Stimulated activated CD4-positive, alpha-beta T cell treated with anti-CD3 and anti-CD28 coated beads, Interleukin-4, amount 100 ng/mL, for 24 hours (primary cell): ENCODE measurements at places on chromosomes 3 and 15.
A peak's percentile ranks its signal among the peaks of the same experiment; 100 is the strongest.

- no peak for DNase-seq
These were observed 262.3 kb upstream of the RASGRP1 start for GRCh38 chr15:38826880-38827279.

DNA sequence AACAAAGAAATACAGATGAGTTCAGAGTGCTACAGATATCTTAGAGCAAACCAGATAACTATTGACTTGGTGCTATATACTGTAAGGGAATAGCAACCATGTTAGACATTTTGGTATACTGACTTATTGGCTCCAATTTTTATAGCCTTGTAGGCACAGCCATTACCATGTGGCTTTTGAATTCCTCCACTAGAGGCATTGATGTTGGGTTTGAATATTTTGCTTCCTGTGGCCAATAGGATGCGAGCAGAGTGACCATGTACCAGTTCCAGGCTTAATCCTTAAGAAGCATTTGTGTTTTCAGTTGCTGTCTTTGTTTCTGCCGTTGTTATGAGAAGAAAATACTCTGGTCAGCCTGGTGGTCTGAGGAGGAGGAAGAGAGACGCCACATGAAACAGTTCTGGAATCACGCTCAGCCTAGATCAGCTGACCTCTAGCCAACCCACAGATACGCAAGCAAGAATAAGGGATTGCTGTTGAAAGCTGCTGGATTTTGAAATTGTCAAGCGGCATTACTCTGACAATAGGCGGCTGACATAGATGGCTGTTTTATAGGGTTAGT is 109.4 kb upstream of the TNIK start:
- DNase-seq, result no peak

DNA sequence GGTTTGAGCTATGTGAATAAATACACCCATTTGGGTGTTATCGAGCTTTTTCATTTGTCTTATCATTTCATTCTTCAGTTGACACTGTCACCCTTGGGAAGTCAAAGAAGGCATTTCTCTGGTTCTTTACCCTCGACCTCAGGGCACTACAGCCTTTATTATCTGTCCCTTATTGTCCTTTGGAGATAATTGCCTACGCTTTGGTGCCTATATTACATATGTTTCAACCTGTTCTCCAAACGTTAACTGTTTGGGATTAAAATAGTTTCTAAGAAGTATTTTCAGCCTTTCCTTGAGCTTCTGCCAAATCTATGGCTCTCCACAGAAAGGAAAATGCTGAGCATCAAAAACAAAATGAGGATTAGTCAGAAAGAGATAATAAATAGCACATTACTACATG is 395.4 kb upstream of the ADAMTS9 start:
- DNase-seq, result no peak

- DNase-seq, result no peak
These were observed 110.8 kb downstream of the TIGIT start for GRCh38 chr3:114404590-114404989.

DNA sequence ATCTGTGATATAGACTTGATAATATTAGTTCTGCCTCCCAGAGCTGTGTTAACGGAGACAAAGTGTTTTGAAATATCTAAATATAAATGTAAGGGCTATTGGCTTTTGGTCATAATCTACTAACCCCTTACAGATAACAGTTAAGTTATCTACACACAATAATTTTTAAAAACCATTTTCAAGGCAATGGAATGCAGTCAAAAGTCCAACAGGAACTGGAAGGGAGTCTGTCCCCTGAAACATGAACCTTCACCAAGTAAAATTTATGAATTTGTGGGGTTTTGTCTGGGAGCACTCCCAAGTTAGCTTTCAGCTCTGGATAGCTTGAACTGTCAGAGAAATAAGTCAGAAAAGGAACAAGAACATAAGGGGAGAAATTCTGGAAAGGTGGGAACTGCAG is 312.3 kb upstream of the ICE2 start:
- no peak for DNase-seq

- DNase-seq, result no peak
These were observed 42.7 kb upstream of the PRICKLE2 start for GRCh38 chr3:64267721-64268604.

GRCh38 chr3:117442566-117442965 is 733.0 kb downstream of the TUSC7 start:
- no peak for DNase-seq

DNA sequence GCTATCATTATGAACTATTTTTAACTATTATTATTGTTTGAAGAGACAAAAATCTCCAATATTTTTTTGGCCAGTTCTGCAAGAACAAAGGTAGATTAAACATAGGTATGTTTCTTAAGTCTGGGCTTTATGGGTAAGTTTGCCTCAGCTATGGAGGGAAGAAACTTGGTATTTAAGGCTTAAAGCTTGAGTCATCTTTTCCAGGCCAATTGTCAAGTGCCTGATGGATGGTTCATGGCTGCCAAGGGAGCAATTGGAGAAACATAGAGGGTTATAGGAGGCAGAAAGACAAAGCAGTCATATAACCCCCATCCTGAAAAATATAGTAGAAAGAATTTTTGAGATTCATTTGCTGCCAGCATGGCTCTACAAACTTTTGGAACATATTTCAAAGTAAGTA is 7.2 kb upstream of the STAC start:
- DNase-seq, result no peak

DNA sequence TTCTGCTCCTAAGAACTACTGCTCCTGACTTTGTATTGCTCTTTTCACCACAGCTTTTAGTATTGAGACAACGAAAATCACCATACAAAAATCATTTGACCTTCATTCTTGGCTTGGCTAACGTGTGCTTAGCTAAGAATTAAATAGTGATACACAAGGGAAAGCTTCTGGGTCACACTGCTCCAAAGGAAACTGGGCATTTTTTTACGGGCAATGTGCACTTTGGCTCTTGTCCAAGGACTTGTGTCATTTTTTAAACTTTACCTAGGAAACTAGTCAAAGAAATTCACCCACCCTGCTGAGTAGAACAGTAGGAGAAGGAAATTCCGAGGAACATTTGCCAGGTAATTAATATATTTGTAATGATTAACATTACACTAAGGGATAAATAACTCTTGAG is 19.8 kb downstream of the WDR72 start:
- DNase-seq, result no peak

GRCh38 chr15:100129677-100130076 is 212.1 kb downstream of the ADAMTS17 start:
- DNase-seq, result no peak

- DNase-seq, result no peak
These were observed 891.5 kb downstream of the ROBO2 start for GRCh38 chr3:77931255-77932009.

- no peak for DNase-seq
These were observed 33.0 kb downstream of the MBNL1 start for GRCh38 chr3:152301745-152302181.

GRCh38 chr15:89628301-89628700 is 27.0 kb downstream of the KIF7 start:
- no peak for DNase-seq

DNA sequence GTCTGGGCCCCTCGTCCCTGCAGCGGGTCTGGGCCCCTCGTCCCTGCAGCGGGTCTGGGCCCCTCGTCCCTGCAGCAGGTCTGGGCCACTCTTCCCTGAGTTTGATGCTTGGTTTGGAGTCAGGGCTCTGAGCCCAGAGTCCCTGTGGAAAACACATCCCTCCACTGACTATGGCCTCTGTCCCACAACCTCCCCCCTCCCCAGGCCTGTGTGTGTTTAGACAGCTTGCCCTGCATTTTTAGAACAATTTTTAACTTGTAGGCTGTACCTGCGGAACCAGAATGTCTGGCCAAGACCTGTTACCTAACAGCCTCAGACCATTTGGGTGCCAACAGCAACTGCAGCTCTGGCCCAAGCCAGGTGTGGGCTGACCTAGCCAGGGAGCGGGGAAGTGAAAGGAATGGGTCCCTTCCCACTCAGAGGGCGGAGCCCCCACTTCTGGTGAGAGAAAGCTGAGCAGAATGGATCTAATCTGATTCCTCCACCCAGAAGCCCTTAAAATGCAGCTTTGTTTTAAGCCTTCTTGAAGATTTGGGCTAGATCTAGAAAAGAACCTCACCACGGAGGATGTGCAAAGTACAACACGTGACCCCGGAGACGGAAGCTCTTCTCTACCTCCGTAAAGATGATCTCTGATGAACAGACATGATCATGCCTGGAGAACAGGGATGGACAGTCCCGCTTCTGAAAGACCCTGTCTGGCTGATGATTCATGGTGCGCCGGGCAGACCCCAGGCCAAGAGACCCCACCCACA is 60.5 kb upstream of the TFRC start:
- no peak for DNase-seq

- DNase-seq, result no peak
These were observed 15.6 kb downstream of the NR1D2 start for GRCh38 chr3:23960649-23961048.

DNA sequence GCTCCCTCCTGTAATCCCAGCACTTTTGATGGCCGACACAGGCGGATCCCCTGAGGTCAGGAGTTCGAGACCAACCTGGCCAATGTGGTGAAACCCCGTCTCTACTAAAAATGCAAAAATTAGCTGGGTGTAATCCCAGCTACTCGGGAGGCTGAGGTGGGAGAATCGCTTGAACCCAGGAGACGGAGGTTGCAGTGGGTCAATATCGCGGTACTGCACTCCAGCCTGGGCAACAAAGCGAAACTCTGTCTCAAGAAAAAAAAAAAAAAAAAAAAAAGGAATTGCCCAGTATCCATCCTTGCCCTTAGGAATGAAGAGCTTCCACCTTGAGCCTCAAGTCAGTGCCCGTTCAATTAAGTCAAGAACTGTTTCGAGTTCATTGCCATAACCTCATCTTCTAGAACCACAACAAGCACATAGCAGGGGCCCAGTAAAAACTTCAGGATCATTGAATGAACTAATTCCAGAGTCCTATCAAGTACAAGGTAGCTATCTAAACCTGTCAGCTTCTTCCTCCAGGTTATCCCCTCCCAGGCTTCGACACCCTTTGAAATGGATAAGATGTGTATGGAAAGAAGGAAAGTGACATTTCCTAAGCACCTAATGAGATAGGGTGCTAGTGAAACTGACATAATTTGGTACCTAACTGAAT is 826 bp downstream of the DBR1 start:
- DNase-seq, result no peak

DNA sequence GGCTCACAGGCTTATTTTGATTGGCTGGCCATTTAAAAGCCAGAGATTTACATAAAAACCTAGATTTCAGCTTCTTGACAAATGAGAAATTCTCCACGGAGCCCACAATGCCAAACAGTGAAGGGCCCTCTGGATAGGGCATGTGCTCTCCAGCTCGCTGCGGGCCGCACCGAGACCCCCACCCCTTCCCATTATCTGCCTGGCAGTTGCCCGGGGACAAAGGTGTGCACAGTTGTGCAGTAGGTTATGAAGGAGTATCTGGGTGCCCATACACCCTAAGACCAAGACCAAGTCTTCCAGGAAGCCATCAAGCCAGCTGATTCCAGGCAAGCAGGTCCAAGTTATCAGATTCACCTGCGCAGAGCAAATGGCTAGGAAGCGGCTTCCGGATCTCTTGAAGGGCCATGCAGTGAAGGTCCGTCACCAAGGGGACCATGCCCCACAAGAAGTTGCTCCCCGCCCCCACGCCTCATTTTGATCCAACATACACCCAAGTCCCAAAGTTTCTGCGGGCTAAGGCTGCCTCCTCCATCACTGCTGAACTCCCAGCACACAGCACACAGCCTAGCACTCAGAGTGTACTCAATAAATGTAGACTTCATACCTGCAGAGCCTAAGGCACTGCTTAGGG is 1.3 kb downstream of the MRPS25 start:
- no peak for DNase-seq

- no peak for DNase-seq
These were observed 12.3 kb downstream of the RLBP1 start for GRCh38 chr15:89209057-89209456.

DNA sequence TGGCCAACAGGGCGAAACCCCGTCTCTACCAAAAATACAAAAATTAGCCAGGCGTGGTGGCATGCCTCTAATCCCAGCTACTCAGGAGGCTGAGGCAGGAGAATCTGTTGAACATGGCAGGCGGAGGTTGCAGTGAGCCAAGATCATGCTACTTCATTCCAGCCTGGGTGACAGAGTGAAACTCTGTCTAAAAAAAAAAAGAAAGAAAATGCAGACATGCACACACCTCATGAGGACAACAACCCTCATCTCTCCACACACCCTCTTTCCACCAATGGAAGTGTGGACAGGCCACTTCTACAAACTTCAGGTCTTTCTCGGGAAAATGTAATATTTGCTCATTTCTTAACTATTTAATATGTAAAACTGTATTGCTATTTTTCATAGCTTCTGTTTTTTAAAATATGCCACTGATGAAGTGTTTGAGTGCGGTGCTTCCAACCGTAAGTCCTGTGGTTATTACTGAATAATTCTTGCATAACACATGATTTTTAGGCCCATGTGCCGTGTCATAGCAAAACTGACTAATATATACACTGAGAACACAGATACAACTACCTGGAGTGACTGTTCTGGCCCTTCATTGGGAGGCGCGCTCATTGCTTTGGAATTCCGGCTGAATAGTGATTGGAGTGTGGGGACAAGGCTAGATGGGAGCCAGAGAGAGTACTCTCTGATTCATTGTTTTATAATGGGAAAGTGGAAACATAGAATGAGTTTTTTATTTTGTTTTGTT is 23.1 kb downstream of the LRRC31 start:
- DNase-seq, result no peak

DNA sequence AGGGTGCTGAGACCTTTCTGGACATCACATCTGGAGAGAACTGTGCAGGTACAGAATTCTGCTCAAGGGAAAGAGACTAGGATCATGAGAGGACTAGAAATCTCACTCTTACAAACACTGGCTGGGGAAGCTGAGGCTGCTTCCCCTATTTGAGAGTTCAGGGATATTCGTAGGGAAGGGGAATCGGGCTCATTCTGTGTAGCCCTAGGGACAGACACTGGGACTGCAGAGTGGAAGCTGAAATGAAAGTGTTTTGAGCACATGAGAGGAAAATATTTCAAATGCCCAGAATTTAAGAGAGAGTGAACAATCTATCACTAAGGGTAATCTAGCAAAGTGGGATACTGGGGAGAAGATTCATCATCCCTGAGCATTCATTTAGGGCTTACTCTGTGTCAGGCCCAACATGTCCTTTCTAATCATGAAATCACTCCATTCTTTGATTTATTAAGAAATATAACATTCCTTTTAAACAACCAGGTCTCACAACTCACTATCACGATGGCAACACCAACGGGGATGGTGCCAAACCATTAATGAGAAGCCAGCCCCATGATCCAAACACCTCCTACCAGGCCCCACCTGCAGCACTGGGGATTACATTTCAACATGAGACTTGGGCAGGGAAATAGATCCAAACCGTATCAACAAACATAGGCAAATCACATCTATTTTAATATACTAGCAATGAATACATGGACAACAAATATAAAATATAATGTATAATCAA is 63.0 kb downstream of the CPN2 start:
- no peak for DNase-seq

GRCh38 chr15:62938825-62939224 is 103.7 kb upstream of the TPM1 start:
- no peak for DNase-seq

- DNase-seq, result no peak
These were observed 51.0 kb upstream of the ATP1B3 start for GRCh38 chr3:141825216-141826011.

- peak; percentile 38 for DNase-seq
These were observed 4.4 kb upstream of the CLDN11 start for GRCh38 chr3:170414202-170414663.

GRCh38 chr3:18250991-18251390 is 174.1 kb downstream of the SATB1 start:
- DNase-seq, result no peak
